ENCODE measurements at places on chromosomes 3 and 15. TPM values are rescaled to one million over a fixed set of nuclear protein-coding genes. Genes with fewer than 3 reads are reported as not detected.
A peak's percentile ranks its signal among the peaks of the same experiment; 100 is the strongest.

- peak; percentile 91 for ATAC-seq
These were observed 41.1 kb downstream of the SLCO3A1 start for GRCh38 chr15:91894606-91895005.

- ATAC-seq: no peak
These were observed 28.0 kb upstream of the RAB11A start for GRCh38 chr15:65841121-65841930.

DNA sequence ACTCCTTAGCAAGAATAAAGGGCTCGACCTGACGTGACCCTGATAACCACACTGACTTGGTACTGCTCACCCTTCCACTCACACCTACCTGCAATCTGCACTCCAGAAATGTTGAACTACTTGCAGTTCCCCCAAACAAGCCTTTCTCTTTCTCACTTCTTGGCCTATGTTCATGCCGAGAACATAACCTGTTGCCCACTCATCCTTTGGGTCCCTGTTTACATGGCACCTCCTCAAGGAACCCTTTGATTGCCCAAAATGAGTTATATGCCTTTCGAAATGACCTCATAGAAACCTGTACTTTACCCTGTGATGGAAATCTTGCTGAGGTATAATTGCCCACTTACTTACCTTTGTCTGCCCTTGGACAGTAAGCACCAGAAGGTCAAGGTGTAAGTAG lies 96.2 kb downstream of the TMCO5A start:
- ATAC-seq: no peak

- no peak for ATAC-seq
These were observed 6.1 kb downstream of the PLCB2 start for GRCh38 chr15:40301467-40302179.

DNA sequence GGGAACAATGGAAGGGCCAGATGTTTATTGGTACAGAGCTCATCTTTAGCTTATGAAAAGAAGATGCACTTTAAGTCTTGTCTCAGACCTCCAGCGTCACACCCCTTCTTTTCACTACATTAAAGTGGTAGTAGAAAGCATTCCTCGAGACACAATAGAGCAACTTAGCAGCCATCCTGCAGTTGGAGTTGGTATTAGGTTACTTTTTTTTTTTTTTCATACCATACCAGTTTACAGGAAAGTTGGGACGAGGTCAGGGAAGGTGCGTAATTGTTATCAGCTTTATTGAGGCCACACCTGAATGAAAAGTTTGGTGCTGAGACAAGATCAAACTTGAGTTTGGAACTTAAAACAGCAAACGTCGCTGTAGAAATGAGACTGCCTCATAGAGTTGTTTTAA lies 203.8 kb downstream of the SOX2 start:
- ATAC-seq: peak; percentile 60

DNA sequence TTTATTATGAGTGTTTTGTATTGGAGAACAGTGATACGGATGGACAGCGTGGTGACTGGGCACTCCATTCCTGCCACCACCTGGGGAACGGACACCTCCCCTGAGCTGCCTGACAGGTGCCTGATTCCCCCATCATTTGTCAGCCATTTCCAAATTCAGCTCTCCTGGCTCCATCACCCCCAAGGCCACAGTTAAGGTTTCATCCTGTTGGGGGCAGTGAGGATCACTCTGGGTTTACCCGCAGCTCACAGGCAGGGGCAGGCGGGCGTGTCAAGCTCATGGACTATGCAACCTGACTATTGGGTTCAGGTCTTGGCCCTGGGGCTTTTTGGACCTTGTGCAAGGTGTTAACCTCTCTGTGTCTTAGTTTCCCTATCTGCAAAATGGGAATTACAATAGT lies 76.3 kb downstream of the RAB11A start:
- ATAC-seq: no peak

DNA sequence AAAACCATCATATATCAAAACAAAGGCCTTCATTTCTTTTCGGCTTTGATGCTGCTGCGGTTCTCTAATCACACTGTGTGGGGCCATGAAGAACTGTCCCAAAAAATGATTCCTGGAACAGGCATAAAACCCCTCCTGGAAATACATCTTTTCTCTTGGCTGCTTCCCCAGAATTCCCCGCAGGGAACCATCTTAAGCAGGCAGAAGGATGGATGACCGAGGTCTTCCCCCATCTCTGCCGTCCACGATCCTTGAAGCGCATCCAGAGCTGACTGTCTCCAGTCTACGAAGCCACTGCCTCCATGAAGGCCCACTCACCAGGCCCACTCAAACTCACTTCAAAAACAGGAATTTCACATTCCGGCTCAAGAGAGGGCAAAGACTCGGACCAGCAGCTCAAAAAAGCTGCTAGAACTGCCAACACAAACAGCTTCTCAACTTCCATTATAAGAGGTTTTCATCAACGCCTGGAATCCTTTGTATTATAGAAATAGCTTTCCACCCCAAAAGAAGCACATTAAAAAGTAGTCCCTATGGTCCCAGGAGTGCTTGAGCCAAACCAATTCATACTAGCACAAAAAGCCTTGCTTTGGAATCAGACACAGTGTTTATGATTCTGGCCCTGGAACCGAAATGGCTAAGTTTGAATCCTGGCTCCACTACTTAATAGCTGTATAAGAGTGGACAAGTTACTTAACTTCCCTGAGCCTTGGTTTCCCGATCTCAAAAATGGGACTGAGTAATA lies 487.5 kb upstream of the WNT5A start:
- ATAC-seq: no peak

GRCh38 chr15:95953032-95953431 lies 377.5 kb upstream of the NR2F2 start:
- ATAC-seq: no peak

- no peak for ATAC-seq
These were observed 5.2 kb downstream of the RCCD1 start for GRCh38 chr15:90959894-90960293.

DNA sequence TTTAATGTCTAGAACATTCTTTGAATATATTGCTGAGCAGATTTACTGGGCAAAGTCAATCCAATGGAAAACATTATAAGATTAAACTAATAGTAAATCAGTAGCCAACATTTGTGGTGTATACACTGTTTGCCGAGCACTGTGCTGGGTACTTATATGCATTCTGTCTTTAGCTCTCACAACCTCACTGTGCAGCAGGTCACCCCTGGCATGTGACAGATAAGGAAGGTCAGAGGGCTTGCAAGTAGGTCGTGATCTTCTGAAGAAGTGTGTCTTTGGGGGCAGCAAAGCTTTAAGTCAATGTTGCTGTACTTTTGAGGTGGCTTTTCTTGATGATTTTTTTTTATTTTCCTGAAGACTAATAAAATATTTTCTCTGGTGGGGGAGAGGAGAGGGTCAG lies 62.2 kb downstream of the TCAIM start:
- ATAC-seq: no peak

DNA sequence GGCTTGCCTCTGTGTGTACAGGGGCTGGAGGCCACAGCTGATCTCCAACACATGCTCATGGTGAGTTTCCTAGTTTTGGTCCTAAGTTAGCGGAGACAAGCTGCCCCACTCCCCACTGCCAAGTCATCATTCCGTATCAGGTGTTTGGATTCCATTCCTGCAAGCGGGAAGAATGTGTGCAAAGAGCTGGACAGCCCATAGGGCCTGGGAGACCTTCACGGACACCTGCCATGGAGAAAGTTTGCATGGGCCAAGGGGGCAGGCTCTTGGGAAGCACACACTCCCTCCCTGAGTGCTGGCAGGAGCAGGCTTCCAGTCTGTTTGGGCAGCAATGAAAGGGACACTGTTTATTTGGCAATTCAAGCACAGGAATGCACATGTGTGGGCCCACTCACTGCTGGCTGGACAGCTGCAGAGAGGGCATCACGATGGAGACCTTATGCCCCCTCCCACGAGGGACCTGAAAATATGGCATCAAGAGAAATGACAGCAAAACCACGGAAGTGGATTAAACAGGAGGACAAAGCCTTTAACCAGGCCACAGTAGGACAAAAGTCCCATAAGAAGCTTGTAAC lies 149.7 kb downstream of the KLF13 start:
- ATAC-seq: no peak

GRCh38 chr15:57158589-57158988 lies 217.7 kb upstream of the CGNL1 start:
- ATAC-seq: peak; percentile 48

DNA sequence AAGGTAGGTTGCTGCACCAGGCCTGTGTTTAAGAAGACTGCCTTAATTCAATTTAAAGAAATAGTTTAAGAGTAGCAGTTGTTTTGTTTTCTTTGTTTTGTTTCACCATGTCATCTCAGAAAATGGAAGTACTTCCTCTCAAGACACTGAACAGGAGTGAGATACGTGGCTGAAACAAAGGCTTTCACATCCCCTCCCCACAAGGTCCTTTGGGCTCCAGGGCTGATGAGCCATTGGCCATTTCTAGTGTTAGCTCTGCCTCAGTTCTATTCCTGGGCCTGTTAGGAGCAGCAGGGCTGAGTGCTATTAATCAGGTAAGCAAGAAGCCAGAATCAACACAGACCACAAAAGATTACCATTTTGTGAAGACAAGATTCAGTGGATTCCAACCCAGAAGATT lies 132.8 kb downstream of the KCNAB1 start:
- no peak for ATAC-seq

DNA sequence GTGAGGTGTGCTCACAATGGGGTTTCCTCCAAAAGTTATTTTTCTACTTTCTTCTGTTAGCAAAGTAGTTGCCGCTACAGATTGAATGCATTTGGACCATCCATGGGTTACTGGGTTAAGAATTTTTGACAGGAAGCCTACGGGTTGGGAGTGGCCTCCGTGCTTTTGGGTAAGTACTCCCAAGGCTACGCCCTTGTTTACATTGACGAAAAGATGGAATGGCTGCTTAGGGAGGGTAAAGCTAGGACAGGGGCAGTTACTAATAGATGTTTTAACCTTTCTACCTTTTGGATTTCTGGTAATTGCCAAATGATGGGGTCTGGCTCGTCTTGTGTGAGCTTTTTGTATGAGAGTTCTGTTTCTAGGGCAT lies 20.4 kb upstream of the ATG7 start:
- ATAC-seq: peak; percentile 30

DNA sequence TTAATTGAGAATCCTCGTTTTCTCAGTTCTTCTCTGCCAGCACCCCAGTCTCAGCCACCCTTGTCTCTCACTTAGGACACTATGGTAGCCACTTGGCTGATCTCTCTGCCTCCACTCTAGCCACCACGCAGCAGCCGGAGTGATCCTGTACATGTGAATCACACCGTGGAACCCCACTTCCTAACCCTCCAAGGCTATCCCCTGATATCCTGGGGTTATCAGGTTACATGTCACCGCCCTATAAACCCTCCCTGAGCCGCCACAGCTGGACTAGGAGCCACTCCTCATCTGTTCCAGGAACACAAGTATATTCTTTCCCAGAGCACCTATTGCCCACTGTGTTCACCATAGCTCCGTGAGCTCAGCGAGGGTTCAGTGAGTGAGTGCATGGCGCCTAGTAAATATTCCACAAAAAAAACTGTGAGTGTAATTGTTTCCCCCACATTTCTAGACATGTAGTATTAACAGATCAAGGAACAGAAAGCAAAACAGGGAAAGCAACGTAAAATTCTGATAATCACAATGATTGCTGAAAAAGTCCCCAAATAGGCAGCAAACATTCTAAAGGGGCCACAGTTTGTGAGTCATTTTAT lies 661 bp upstream of the PARP14 start:
- ATAC-seq: peak; percentile 44

DNA sequence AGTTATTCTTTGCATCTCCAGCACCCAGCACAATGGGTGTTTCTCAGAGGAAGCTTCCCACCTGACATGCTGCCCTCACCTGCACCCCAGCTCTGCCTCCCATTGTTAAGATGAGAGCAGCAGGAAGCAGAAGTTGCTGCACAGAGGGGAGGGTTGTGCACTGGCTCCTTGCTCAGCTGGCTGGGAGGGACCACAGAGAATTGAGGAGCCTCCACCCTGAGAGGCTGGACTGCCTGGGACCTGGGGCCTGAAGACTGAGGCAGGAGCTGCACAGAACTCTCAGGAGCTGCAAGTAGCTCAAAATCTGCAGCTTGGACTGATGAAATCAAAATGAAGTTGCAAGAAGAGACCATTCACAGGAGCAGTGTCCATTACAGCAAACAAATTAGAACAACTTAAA lies 222.3 kb upstream of the LINGO1 start:
- no peak for ATAC-seq

DNA sequence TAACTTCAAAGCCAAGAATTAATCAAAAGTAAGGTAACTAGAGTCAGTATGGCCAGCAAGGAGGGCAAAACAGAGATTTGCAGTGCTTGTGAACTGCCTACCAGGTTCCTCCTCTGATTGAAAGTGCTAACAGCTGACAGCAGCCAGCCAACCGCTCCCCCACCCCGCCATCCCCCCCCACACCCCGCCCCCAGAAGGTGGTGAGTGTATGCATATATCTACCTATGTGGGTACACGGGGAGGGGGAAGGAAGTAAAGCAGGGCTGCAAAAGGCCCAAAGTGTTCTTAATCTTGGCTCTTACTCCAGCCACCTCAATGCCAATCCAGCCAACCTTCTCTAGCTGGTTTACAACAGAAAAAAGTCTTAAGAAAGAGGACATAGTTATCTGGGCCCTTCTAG lies 50.7 kb downstream of the RAF1 start:
- no peak for ATAC-seq

DNA sequence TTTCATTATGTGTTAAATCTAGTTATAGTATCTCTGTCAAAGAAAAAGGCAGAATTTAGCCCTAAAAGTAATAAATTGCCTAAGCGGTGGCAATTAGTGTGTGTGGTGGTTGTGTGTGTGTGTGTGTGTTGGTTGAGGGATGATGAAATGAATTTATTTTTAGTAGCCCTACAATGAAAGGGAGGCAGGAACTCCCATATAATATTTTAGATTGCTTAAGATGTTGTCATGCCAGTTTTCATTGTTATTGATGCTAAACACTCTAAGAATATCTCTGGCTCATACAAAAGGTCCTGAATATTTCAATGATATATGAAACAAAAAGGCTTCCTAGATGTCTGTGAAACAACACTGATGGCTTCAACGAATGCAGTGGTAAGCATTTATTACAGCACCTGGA lies 140.6 kb upstream of the TBC1D5 start:
- no peak for ATAC-seq

DNA sequence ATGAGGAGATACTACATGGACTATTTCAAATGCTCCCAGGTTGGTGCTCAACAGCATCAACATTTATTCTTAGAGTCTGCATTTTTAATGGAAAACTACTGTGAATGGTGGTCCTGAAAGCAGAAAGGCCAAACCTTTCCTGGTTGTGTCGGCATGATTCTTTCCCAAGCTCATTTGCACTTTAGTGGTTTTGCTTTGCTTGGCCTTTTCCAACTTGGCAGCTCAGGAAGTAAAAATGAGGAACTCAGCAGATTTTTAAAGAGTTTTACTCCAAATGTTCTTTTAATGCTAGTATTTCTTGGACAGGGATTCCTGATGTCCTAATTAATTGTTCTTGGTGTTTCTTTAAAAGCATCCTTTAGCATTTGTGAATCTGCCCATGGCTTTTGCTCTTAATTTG lies 197.4 kb downstream of the SLC9A9 start:
- no peak for ATAC-seq

AMT gene
- 0.88 TPM for total RNA-seq

ACKR2 gene
- total RNA-seq: 1.1 TPM

SAMD7 gene
- not detected for total RNA-seq

TMEM266 gene
- total RNA-seq: 0.08 TPM

HYKK gene
- total RNA-seq: 4.3 TPM

TMCO5A gene
- total RNA-seq: not detected

SNTN gene
- not detected for total RNA-seq

PLXNB1 gene
- total RNA-seq: 62.0 TPM

Data from esophagus mucosa (tissue), 1 donor.